ENCODE measurements at places on chromosomes 6 and 20. TPM values are rescaled to one million over a fixed set of nuclear protein-coding genes. Genes with fewer than 3 reads are reported as not detected.

- no peak for DNase-seq
These were observed 3.4 kb upstream of the ANGPT4 start for GRCh38 chr20:919491-919916.

DNA sequence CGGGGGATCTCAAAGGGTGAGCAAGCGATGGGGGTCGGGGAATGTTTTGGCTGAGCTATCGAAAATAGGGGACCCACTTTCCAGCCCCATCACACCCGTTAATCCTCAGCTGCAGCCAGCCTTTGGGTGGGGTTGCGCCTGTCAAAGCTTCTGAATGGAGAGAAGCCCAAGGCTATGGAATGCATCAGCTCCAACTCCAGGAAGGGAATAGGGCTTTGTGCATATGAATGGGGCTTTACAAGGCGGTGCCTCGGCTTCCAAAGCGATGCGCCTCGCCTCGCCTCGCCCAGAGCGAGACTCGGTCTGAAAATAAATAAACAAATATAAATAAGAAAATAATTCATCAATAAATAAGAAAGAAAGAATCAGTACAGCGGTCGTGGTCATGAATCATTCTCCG is 751.4 kb upstream of the DEFB115 start:
- no peak for DNase-seq

DNA sequence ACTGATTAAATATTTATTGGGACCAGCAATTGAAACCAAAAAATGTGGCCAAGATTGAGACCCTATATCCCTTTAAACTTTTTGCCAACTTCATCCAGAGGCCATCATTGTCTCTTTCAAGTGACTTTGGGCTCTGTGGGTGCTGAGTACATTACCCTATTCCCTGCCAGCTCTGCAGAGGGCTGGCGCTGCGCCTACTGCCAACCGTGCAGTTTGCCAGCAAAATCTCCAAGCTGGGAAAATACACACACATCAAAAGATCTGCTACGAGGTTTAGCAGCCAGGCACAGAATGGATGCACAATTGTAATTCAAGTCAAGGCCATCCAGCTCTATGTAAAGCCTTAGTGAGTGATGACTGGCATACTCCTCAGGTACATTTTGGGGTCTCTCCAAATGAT is 125.0 kb downstream of the CBLN4 start:
- no peak for DNase-seq

- DNase-seq: no peak
These were observed 84.0 kb downstream of the ZNF133 start for GRCh38 chr20:18372296-18372695.

- DNase-seq: no peak
These were observed 7.5 kb upstream of the CD164 start for GRCh38 chr6:109389650-109390274.

DNA sequence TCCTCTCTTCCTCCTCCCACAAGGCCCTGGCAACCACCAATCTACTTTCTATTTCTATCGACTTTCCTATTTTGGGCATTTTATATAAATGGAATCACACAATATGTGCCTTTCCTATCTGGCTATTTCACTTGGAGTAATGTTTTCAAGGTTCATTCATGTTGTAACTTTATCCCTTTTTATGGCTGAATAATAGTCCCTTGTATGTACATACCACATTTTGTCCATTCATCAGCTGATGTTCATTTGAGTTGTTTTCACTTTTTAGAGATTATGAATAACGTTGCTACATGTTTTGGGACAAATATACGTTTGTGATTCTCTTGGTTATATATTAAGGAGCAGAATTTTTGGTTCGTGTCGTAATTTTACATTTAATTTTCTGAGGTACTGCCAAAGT is 33.9 kb downstream of the SCGN start:
- no peak for DNase-seq

GRCh38 chr20:38728911-38729642 is 4.8 kb downstream of the SLC32A1 start:
- DNase-seq: no peak

DNA sequence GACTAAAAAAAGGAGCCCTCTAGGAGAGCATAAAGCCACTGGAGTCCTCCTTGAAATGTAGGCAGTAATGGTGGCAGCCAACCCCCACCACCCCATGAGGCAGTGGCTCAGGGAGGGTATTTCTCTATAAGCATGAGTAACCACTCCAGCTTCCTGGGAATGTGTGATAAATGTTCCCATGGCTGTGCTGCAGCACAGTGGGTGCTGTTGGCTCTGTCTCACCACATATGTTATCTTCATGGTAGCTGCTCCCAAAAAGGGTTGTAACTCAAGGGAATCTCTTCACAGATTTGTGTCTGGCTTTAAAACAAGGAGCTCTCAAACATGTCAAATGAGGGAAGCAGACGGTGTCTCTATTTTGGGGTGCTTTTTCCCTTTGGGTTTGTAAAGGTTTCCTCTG is 7.5 kb upstream of the PHACTR1 start:
- DNase-seq: no peak

- no peak for DNase-seq
These were observed 18.7 kb downstream of the BPHL start for GRCh38 chr6:3137057-3137777.

CYP21A2 gene
- total RNA-seq: 0.49 TPM

GRCh38 chr6:36025260-36025931 is 955 bp upstream of the SLC26A8 start:
- DNase-seq: no peak

TCF15 gene
- not detected for total RNA-seq

GID8 gene
- total RNA-seq: 47.3 TPM

GRCh38 chr6:50706575-50706974 is 6.8 kb upstream of the TFAP2D start:
- no peak for DNase-seq

- DNase-seq: no peak
These were observed 107.3 kb downstream of the NOL4L start for GRCh38 chr20:32477594-32478512.

GRCh38 chr20:59579404-59580145 is 24.8 kb upstream of the PHACTR3 start:
- DNase-seq: no peak

DNA sequence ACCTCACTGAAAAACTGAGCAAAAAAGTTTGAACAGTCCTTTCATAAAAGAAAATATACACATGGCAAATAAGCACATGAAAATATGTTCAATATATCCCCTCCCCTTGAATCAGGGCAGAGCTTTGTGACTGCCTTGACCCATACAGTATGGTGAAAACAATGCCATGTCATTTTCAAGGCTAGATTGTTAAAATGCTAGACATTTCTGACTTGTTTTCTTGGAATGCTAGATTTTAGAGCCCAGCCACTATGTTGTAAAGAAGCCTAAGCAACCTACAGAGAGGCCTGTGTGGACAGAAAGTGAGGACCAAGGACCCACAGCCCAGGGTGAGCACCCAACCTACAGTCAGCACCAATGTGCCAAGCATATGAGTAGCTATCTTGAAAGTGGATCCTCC is 17.1 kb upstream of the ASF1A start:
- no peak for DNase-seq

- DNase-seq: no peak
These were observed 40.3 kb downstream of the PTPN1 start for GRCh38 chr20:50550531-50550930.

GRCh38 chr6:167742719-167743303 is 83.9 kb upstream of the AFDN start:
- DNase-seq: no peak

DNA sequence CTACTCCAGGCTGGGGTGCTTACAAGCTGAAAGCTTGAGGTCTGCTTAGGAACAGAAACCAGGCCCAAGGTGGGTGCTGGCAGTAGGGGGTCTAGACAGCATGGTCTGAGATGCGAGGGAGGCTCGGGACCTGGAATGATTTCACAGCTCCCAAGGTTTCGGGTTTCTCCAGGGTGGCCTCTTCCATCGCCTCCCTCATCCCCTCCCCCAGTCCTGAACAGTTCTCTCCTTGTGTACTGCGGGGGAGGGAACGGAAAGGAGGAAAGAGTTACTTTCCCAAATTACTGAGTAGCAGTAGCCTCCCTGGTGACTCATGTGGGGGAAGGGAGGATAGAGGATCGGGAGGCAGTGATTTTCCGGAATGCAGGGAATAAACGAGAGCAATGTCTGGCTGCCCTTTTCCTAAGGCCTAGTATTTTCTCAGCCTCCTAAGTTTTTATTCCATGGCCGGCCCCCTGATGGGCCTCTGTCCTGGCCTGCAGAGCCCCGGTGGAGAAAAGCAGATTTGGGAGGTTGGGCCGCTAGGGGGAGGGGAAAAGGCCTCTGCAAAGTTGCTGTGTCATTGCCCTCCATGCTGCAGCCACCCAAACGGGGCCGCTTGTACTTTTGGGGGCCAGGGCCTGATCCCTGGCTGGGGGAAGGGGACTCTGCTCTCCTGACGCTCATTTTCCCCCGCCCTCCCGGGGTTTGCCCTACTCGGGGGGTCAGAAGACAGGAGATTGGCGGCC is 1.5 kb downstream of the BRD2 start:
- DNase-seq: peak; percentile 84

ACTR5 gene
- total RNA-seq: 11.7 TPM

Data from activated naive CD4-positive, alpha-beta T cell treated with anti-CD3 and anti-CD28 coated beads, Interleukin-2, amount 50 U/mL, for 72 hours (primary cell).